CD4-positive, alpha-beta T cell treated with Interleukin-6 at 100 ng/mL for 8 hours (primary cell): ENCODE measurements at places on chromosomes 12 and 14.

GRCh38 chr12:3838076-3838475 lies 35.1 kb downstream of the PARP11 start:
- DNase-seq, result no peak

- no peak for DNase-seq
Measured at GRCh38 chr12:75964150-75964549, 67.4 kb downstream of the PHLDA1 start.

DNA sequence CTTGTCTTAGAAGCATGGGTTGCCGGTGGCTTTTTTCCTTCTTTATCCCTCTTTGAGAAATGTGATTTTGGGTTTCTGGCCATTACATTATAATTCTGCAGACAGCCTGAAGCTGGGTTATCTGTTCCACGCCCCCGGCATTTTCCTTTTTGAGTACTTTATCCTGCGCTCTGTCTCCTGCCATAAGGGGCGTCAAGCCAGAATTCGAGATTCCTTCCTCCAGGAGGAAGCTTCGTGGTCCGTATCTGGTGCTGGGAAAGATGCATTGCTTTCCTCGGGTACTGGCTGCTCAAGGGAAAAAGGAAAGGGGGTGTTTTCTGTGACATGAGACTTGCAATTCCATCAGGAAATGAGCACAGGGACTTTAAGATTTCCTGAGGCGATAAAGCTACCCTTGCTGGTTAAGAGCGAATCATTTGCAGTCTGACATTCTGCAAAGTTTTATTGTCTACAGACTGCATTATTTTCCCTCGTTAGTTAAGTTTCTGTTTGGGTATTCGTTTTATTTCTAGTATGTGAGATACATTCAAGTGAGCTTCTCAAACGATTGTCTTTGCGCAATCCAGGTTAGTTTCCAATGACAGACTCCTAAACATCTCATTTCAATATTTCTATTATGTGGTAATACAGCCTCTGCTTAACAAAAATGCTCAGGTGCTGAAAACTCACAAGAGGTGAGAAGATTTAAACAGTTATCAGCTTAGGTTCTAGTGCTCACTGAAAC lies 694 bp downstream of the AKAP5 start:
- no peak for DNase-seq

DNA sequence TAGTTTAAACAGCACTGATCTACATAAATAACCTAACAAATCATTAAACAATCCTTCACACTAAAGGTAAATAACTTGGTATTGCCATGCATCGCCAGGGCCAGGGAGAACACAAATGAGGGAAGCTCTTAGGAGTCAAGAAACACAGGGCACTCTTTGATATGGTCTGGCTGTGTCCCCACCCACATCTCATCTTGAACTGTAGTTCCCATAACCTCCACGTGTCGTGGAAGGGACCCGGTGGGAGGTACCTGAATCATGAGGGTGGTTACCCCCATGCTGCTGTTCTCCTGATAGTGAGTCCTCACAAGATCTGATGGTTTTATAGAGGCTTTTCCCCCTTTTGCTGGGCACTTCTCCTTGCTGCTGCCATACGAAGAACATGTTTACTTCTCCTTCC lies 17.3 kb downstream of the TMEM132D start:
- DNase-seq, result no peak

DNA sequence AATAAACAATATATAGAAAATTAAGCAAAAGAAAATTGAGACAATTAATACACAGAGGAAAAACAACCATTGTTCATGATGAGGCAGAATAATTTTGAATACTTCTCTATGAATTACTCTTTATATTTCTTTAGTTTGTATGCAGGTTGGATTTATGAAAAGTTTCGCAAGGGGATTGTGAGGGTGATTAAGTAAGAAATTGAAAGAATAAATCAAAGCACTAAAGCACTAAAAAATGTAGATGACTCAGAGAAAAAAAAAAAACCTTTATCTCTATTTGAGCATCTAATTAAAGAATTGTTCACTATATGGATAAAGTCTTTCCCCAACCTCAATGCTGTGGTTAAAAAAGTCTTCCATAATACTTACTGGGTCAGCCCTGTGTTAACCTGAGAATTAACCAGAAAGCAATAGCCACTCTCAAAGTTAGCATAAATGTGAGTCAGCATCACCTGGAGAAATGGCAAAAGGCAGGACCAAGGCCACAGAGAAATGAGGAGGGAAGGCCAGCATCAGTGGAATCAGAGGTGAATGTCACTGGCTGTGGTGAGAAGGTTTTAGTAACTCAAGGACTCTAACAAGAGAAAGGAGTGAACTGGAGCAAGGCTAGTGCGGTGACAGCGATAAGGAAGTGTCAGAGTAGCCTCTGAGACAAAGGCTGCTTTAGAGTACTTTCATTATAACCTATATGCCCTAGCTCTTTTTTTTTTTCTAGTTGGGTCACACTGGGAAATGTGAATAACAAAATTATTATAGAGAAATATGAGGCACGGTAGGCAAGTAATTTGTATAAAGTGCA lies 310.4 kb downstream of the KCNC2 start:
- no peak for DNase-seq

DNA sequence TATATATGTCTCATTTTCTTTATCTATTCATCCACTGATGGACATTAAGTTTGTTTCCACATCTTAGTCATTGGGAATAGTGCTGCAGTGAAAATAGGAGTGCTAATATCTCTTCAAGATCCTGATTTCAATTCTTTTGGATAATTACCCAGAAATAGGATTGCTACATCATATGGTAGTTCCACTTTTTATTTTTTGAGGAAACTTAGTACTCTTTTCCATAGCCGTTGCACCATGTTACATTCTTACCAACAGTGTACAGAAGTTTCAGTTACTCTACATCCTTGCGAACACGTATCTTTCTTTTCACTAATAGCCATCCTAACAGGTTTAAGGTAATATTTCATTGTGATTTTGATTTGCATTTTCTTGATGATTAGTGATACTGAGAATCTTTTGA lies 29.8 kb downstream of the TESPA1 start:
- no peak for DNase-seq

- DNase-seq, result no peak
Measured at GRCh38 chr12:96521895-96522682, 32.7 kb downstream of the CFAP54 start.

DNA sequence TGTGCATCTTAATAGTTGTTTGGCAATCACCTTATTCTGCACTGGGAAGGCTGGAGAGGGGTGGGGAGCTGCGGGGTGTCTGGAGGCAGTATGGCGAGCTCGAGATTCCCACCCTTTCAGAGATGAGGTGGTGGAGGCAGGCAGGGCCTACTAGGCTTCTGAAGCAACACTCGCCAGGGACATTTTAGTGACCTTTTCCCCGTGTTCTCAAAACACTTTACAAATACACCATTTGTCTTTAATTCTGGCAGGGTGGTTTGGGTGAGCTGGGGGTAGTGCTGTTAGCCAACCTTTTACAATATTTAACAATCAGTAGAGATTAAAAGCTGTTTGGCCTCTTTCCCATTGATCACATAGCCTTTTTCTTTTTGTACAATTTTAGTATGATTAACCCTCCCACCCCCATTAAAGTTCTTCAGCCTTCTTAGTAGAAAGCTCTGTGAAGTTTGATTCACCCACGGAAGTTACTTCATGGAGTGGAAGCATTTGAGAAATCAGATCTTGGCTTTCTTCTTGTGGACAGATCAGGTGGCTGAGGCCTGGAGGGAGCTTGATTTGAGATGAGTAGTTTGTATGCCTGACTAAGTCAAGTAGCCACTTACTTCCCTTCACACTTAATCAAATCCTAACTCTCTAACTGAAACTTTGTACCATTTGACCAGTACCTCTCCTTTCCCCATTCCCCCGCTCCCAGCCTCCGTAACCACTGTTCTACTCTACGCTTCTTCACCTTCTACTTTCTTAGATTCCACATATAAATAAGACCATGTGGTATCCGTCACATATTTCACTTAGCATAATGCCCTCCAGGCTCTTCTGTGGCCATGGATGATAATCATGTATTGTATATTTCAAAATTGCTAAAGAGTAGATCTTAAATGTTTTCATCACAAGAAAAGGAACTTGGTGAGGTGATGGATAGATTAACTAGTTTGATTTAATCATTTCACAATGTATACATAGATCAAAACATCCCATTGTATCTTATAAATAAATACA lies 41.0 kb downstream of the TRAF3 start:
- no peak for DNase-seq

DNA sequence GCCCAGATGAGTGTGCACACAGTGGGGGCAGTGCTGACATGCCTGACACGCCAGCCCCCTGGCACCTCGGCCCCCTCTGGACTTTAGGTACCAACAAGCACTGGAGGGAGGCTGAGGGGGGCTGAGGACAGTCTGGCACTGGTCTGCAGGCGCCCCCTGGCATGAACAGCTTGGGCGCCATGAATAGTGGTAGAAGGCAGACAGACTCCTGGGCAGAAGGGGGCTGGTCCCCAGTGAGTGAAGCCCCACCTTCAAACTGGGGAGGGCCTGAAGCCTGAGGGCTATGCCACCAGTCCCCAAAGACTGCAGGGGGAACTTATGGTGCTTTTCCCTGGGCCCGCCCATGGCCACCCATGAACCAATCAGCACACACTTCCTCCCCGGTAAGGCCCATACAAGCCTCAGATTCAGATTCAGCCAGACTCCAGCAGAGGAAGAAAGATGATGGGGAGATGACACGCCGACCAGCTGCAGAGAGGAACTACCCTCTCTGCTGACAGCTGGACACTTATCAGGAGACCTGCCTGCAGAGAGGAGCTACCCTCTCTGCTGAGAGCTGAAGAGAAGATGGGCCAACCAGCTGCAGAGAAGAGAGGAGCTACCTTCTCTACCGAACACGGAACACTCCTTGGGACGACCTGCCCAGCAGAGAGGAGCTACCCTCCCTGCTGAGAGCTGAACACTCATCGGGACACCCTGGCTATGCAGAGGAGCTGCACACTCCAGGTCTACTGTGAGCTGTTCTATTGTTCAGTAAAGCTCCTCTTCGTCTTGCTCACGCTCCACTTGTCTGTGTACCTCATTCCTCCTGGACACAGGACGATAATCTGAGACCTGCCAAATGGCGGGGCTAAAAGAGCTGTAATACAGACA lies 324.5 kb downstream of the PCNX1 start:
- no peak for DNase-seq

DNA sequence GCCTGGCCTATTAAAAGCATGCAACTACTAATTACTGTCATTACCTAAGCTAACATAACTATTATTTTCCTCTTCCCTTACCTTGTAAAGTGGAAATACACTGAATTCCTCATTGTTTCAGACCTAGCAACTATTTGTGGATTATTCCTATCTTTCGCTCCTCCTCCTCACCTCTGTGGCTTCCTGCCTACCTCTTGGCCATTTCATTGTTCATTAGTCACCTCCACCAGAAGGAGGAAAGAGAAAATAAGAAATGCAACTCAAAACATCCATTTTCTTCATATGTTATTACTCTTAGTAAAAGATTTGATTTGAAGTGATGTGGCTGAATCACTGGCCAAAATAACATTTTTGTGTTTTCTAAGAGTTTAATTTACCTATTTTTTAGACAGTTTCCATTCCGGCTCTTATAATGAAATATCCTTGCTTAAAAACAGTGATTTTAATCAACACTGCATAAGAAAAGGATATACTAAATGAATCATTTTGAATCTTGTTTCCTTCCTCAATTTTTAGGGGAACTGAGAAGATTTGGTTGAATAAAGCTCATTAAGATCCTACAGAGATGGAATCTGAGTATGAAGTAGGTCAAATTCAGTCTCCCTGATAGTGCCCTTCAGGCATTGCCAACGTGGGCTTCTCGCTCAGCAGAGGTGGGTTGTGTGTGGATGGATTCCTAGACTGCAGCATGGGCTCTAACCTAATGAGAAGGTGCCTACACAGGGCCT lies 27.6 kb upstream of the ARHGAP5 start:
- DNase-seq, result no peak

DNA sequence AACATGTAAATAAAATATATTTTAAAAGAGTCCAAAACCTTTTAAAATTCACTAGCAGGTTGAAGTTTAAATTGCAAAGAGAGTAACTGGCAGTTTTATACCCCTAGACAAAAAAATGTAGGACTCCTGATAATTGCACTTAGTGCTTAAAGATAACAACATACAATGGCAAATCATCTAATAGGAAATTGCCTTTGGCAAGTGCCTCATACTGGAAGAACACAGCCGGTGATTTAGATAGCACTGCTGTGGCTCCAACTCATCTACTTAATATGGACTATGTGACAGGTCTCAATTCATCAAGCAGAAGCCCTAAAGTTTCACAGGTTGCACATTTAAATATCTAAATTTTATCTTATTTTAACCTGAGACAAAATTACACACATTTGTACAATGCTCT lies 13.4 kb downstream of the C12orf50 start:
- DNase-seq, result no peak

DNA sequence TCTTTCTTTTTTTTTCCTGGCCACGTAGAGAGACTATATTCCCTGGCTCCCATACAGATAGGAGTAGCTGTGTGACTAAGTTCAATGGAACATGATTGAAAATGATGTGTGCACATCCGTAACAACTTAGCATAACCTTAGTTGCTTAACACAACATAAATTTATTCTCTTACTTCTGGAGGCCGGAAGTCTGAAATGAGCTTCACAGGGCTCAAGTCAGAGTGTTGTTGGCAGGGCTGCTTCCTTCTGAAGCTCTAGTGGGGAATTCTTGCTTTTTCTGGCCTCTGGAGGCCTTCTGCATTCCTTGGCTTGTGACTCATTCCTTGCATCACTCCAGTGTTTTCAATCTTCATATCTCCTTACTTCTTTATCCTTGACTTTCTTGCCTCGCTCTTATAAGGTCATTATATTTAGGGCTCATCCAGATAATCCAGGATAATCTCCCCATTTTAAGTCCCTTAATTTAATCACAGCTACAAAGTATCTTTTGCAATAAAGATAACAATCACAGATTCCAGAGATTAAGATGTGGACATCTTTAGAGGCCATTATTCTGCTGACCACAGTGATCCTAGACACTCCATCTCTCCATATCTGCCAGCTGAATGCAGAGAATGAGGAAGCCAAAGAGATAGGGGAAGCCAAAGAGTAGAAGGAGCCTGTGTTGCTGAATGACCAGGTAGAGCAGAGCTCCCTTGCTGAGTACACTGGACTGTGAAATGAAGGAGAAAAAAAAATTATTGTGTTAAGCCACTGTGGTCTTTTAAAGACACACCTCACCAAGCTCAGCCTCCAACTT lies 21.0 kb upstream of the SNX6 start:
- no peak for DNase-seq

- DNase-seq, result no peak
Measured at GRCh38 chr14:38547961-38548490, 292.1 kb upstream of the CLEC14A start.

DNA sequence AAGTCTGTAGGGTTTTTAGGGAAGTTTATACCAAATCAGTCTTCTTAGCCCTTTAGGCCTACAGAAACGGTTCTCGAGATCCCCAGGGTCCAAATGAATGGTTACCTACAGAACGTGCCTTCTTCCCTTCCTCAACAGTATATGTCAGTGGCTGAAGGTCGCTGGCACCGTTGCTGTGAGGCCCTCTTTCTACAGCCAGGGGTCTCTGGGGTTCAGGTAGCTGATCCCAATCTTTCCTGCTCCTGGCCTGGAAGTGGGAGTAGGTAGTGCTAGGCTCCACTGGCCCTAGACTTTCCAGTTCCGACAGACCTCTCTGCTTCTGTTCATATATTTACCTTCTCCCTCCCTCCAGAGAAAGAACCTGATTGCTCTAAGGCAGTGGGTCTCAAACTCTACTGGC lies 6.4 kb upstream of the EGLN3 start:
- DNase-seq, result no peak
